ENCODE measurements at places on chromosomes 11 and 22. TPM values are rescaled to one million over a fixed set of nuclear protein-coding genes. Genes with fewer than 3 reads are reported as not detected.

The ARSA gene
- 16.6 TPM for total RNA-seq

The B4GAT1 gene
- total RNA-seq, result 28.5 TPM

The VEGFB gene
- 129 TPM for total RNA-seq

The CNIH2 gene
- total RNA-seq, result 5.5 TPM

The MMP27 gene
- not detected for total RNA-seq

The PLAAT2 gene
- 8.8 TPM for total RNA-seq

The PHETA2 gene
- total RNA-seq, result 4.5 TPM

The SLC22A25 gene
- not detected for total RNA-seq

The FOLR1 gene
- 5.0 TPM for total RNA-seq

The OR2AT4 gene
- total RNA-seq, result 0.11 TPM

DNA sequence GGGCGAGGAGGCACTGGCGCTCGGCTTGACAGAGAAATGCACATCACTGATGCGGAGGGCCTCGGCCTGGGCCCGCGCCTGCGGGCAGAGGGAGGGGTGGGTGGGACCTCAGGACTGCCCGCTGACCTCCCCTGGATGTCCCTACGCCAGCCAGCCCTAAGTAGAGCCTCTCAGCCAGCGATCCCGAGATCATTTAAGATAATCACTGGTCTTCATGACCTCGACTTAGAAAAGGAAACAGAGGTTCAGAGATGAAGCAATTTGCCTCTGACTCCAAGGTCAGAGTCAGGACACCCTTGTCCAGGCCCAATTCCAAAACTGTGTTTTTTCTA, 4.9 kb downstream of the CBX6 start:
- H3K4me3 ChIP-seq, result no peak overlapping the region
- peaks cover 8% of the 10 kb centered on the region for H3K4me1 ChIP-seq
- no peaks in the 10 kb centered on the region for H3K27me3 ChIP-seq
- peaks cover 9% of the 10 kb centered on the region for H3K36me3 ChIP-seq
- no peak overlapping the region for H3K27ac ChIP-seq

GRCh38 chr22:27475548-27475897, 326.0 kb downstream of the MN1 start:
- peak overlapping the region; percentile 98 for H3K27ac ChIP-seq
- no peaks in the 10 kb centered on the region for H3K27me3 ChIP-seq
- H3K36me3 ChIP-seq, result no peaks in the 10 kb centered on the region
- peaks cover 47% of the 10 kb centered on the region for H3K4me1 ChIP-seq

DNA sequence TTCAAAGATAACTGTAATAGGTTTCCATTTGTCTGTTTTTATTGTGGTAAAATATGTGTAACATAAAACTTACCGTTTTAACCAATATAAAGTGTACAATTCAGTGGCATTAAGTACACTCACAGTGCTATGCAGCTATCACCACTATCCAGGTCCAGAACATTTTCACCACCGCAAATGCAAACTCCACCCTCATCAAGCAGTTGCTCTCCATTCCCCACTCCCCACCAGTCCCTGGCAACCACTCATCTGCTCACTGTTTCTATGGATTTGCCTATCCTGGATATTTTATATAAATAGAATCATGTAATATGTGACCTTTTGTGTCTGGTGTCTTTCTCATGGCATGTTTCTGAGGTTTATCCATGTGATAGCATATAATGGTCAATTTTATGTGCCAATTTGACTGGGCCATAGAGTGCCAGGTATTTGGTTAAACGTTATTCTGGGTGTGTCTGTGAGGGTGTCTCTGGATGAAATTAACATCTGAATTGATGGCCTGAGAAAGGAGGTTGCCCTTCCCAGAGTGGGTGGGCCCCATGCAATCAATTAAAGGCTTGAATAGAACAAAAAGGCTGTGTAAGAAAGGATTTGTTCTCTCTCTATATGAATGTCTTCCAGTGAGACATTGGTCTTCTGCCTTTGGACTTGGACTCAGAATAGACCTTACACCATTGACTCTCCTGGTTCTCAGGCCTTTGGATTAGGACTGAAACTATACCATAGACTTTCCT, 17.2 kb upstream of the SMCO4 start:
- H3K27me3 ChIP-seq, result peaks cover 5% of the 10 kb centered on the region
- H3K36me3 ChIP-seq, result no peaks in the 10 kb centered on the region
- no peak for DNase-seq
- no peaks in the 10 kb centered on the region for H3K4me1 ChIP-seq
- no peak overlapping the region for H3K27ac ChIP-seq
- H3K4me3 ChIP-seq, result no peak overlapping the region

- H3K27me3 ChIP-seq, result peaks cover 30% of the 10 kb centered on the region
- no peak for DNase-seq
- no peak overlapping the region for H3K27ac ChIP-seq
- no peaks in the 10 kb centered on the region for H3K4me1 ChIP-seq
Observed at GRCh38 chr11:110509472-110509871, 79.7 kb downstream of the FDX1 start.

GRCh38 chr11:119091178-119091577, 6.5 kb downstream of the HMBS start:
- peaks cover 16% of the 10 kb centered on the region for H3K36me3 ChIP-seq
- peaks cover 36% of the 10 kb centered on the region for H3K4me1 ChIP-seq
- H3K27me3 ChIP-seq, result no peaks in the 10 kb centered on the region
- no peak overlapping the region for H3K4me3 ChIP-seq
- no peak for DNase-seq
- H3K27ac ChIP-seq, result no peak overlapping the region

DNA sequence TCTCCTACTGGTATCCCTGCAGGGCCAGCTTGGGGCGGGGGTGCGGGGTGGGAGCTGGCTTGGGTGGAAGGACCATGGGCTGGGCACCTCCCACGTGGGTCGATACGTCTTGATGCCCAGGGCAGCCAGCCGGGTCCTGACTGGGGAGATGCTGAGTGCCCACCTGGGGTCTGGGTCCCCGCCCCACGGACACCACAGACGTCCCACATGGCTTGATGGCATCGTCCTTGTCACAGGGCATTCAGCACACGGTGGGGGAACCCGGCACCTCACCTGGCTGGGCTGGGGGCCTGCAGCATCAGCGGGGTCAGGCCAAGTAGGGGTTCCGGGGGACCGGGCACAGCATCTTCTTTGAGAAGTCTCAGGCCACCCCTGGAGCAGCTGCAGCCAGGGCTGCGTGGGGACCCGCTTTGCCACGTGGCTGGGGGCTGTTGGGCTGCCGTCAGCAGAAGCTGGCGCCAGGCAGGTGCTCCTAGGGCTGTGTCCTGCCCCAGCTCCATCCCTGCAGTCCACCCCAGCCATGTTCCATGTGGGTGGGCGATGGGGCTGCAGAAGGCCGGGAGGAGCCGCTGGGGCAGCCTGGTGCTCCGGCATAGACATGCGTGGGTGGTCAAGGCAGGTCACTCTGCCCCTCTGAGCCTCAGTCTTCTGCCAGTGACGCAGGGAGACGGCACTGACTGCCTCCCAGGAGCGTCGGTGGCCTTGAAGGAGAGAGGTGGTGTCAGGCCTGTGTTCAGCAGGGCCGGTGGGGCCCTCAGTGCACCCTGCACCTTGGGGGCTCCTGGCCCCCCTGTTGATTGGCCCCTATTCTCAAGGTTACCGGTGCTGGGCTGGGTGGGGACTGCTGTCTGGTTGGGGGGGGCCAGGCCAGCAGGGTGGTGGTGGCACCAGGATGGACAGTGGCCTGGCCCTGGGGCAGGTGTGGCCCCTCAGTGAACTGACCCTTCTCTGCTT, 8.4 kb downstream of the SELENOO start:
- DNase-seq, result no peak
- H3K4me1 ChIP-seq, result no peaks in the 10 kb centered on the region
- peaks cover 36% of the 10 kb centered on the region for H3K36me3 ChIP-seq
- H3K27me3 ChIP-seq, result no peaks in the 10 kb centered on the region
- H3K27ac ChIP-seq, result no peak overlapping the region
- no peak overlapping the region for H3K4me3 ChIP-seq

DNA sequence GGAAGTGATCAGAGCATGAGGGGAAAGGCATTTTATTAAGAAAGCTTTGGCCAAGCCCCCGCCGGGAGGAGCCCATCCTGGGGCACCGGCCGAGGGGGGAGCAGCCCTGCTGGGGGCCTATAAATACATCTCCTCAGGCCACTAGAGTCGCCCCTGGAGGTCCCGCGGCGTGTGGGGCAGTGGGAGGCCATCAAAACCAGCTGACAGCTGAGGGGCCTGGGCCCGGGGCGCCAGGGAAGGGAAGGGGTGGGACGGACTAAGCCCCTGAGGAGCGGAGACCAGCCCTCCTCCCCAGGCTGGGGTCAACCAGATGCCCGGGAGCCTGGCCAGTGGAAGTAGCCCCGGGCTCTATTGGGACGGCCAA, 13.1 kb downstream of the SCARF2 start:
- no peak for DNase-seq
- H3K4me1 ChIP-seq, result no peaks in the 10 kb centered on the region
- H3K36me3 ChIP-seq, result no peaks in the 10 kb centered on the region
- H3K27ac ChIP-seq, result no peak overlapping the region
- no peaks in the 10 kb centered on the region for H3K27me3 ChIP-seq

DNA sequence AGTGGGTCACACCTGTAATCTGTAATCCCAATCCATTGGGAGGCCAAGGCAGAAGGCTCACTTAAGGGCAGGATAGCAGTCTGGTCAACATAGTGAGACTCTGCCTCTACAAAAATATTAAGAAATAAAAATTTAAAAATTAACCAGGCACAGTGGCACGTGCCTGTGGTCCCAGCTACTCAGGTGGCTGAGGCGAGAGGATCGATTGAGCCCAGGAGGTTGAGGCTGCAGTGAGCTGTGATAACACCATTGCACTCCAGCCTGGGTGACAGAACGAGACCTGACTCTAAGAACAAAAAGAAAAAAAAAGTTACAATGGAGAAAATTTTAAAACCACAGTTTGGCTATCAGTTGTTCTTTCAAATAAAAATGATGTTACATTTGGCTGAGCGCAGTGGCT, 13.4 kb upstream of the SYNGR1 start:
- H3K27me3 ChIP-seq, result no peaks in the 10 kb centered on the region
- H3K4me1 ChIP-seq, result no peaks in the 10 kb centered on the region
- H3K27ac ChIP-seq, result no peak overlapping the region
- H3K4me3 ChIP-seq, result no peak overlapping the region
- no peaks in the 10 kb centered on the region for H3K36me3 ChIP-seq

- DNase-seq, result no peak
- H3K4me3 ChIP-seq, result no peak overlapping the region
- H3K36me3 ChIP-seq, result no peaks in the 10 kb centered on the region
- peaks cover 63% of the 10 kb centered on the region for H3K27me3 ChIP-seq
Observed at GRCh38 chr22:43823353-43823908, 11.3 kb upstream of the EFCAB6 start.

- H3K27me3 ChIP-seq, result no peaks in the 10 kb centered on the region
- no peak for DNase-seq
- H3K27ac ChIP-seq, result peak overlapping the region; percentile 35
- peaks cover 29% of the 10 kb centered on the region for H3K4me1 ChIP-seq
- H3K36me3 ChIP-seq, result peaks cover 6% of the 10 kb centered on the region
Observed at GRCh38 chr11:85626496-85626895, 648 bp downstream of the DLG2 start.

GRCh38 chr11:115361025-115361424, 143.2 kb downstream of the CADM1 start:
- no peak overlapping the region for H3K4me3 ChIP-seq
- no peak overlapping the region for H3K27ac ChIP-seq
- H3K4me1 ChIP-seq, result no peaks in the 10 kb centered on the region
- H3K27me3 ChIP-seq, result no peaks in the 10 kb centered on the region

GRCh38 chr11:112345706-112346105, 85.0 kb upstream of the PLET1 start:
- H3K27me3 ChIP-seq, result no peaks in the 10 kb centered on the region
- no peaks in the 10 kb centered on the region for H3K36me3 ChIP-seq
- H3K4me1 ChIP-seq, result no peaks in the 10 kb centered on the region
- no peak overlapping the region for H3K4me3 ChIP-seq

DNA sequence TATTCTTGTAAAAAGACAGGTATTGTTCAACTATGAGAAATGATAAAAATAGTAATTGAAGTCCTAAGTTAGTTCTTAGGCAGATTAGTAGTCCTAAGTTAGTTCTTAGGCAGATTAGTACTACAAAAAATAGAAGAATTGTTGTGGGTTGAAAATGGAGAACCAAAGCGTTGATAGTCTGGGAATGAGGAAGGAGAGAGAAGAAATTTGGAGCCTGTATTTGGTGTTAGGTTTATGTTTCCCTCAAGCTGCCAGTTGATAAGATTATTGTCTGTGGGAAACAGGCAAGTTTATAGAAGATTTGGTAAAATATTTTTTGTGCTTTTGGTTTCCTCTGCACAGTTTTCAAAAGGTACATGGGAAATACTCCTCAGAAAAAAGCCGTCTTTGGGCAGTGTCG, 3.6 kb downstream of the BCO2 start:
- H3K4me3 ChIP-seq, result no peak overlapping the region
- no peaks in the 10 kb centered on the region for H3K36me3 ChIP-seq
- DNase-seq, result no peak
- no peak overlapping the region for H3K27ac ChIP-seq

GRCh38 chr22:21945453-21946261, 7.0 kb downstream of the PPM1F start:
- no peak for DNase-seq
- no peaks in the 10 kb centered on the region for H3K27me3 ChIP-seq
- H3K27ac ChIP-seq, result no peak overlapping the region
- H3K36me3 ChIP-seq, result no peaks in the 10 kb centered on the region
- no peak overlapping the region for H3K4me3 ChIP-seq

DNA sequence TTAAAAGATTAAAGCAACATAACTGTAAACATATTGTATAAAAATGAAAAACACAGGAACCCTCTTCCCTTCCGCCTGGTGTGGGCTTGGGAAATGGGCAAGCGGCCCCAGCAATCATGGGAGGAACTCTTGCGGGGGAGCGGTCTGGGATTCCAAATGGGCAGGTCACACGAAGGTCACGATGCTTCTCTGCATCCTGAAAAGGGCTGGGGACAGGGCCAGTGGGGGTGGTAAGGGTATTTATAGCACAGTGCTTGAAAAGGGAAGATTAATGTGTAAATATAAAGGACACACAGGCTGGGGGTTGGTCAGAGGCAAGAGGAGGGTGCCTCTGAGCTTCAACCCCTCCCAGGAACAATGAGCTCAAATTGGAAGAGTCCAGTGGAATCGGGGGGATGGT, 46.9 kb upstream of the OR4B1 start:
- H3K4me3 ChIP-seq, result no peak overlapping the region
- peaks cover 7% of the 10 kb centered on the region for H3K36me3 ChIP-seq
- H3K4me1 ChIP-seq, result 0 out of 2 replicates have a peak, but pooled peaks cover 1% of the 10 kb centered on the region
- no peak for DNase-seq
- no peaks in the 10 kb centered on the region for H3K27me3 ChIP-seq
- H3K27ac ChIP-seq, result no peak overlapping the region

- DNase-seq, result no peak
- peak overlapping the region; percentile 79 for H3K27ac ChIP-seq
- H3K4me3 ChIP-seq, result no peak overlapping the region
- no peaks in the 10 kb centered on the region for H3K27me3 ChIP-seq
- H3K4me1 ChIP-seq, result peaks cover 12% of the 10 kb centered on the region
Observed at GRCh38 chr11:130512662-130513061, 64.2 kb downstream of the ADAMTS15 start.

GRCh38 chr11:70854901-70855556, 397.3 kb downstream of the SHANK2 start:
- no peak overlapping the region for H3K27ac ChIP-seq
- DNase-seq, result no peak
- H3K27me3 ChIP-seq, result no peaks in the 10 kb centered on the region
- no peak overlapping the region for H3K4me3 ChIP-seq
- H3K36me3 ChIP-seq, result no peaks in the 10 kb centered on the region

DNA sequence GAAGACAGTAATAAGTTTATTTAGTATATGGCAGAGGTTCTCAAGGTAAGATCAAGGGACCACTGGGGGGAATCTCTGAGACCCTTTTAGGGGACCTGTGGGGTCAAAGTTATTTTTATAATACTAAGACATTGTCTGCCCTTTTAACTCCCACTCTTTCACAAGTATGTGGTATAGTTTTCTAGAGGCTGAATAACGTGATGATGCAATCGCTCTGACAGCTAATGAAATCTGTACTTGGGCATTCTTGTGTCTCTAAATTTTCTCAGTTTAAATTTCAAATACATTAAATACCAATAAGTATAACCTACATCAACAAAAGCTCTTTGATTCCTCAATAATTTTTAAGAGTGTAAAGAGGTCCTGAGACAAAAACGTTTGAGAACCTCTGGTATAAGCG, 147.9 kb downstream of the ATG16L2 start:
- H3K4me3 ChIP-seq, result no peak overlapping the region
- no peaks in the 10 kb centered on the region for H3K36me3 ChIP-seq
- no peak overlapping the region for H3K27ac ChIP-seq

All from PC-9 (cell line).